Keratinocyte (primary cell): ENCODE measurements at places on chromosomes 2 and 18.

GRCh38 chr2:167122389-167122788 is 234.1 kb downstream of the XIRP2 start:
- no peak for DNase-seq

- DNase-seq = no peak
Measured at GRCh38 chr2:240151477-240152031, 11.1 kb upstream of the OTOS start.

- no peak for DNase-seq
Measured at GRCh38 chr2:69993048-69993565, 31.7 kb upstream of the ASPRV1 start.

- DNase-seq = no peak
Measured at GRCh38 chr18:65230311-65230710, 520.5 kb upstream of the CDH7 start.
